ENCODE measurements at places on chromosomes 7 and 10.

- no peak for DNase-seq
These were observed 48.6 kb upstream of the CTBP2 start for GRCh38 chr10:125208854-125209565.

DNA sequence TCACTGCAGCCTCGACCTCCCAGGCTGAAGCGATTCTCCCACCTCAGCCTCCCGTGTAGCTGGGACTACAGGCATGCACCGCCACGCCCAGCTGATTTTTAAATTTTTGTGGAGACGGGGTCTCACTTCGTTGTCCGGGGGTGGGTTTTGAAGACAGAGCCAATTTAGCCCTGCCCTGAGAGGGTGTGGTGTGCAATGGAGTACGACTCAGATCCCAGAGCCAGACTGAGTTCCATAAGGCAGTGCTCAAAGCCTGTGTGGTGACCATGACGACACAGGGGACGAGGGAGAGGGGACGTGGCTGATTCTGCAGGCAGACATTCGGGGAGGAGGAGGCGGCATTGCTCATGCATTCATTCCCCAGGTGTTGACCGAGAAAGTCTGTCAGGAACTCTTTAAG, 72.1 kb downstream of the ZMIZ1 start:
- no peak for DNase-seq

- DNase-seq = peak; percentile 87
These were observed at the start of gene CCDC7 for GRCh38 chr10:32445740-32446535. Gene CCDC7, plus strand, starts transcription at chr10:32446140. Its CDS starts 5,503 bp downstream, at chr10:32451643.

- no peak for DNase-seq
These were observed 19.2 kb downstream of the BTBD16 start for GRCh38 chr10:122290334-122290733.

- DNase-seq = no peak
These were observed 467 bp downstream of the MMRN2 start for GRCh38 chr10:86956848-86957448.

DNA sequence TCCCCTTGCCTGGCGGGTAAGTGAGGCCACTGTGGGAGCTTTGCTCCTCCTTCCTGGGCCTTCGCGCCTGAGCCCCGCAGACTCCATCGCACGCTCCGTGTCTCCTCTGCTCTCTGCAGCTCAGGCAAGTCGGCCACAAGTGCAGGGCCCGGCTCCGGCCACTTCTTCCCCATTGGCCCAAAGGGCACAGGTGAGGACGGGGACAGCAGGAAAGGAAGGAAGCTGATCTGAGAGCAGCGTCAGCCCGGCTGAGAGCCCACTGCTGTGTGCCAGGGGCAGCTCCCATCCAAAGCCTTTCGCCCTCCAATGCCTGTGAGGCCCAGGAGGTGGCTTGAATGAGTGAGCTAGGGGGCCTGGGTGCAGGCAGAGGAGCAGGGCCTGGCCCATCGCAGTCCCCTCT, 33.7 kb upstream of the RHEB start:
- DNase-seq = no peak

GRCh38 chr10:129717816-129718547, 246.1 kb downstream of the EBF3 start:
- DNase-seq = no peak

DNA sequence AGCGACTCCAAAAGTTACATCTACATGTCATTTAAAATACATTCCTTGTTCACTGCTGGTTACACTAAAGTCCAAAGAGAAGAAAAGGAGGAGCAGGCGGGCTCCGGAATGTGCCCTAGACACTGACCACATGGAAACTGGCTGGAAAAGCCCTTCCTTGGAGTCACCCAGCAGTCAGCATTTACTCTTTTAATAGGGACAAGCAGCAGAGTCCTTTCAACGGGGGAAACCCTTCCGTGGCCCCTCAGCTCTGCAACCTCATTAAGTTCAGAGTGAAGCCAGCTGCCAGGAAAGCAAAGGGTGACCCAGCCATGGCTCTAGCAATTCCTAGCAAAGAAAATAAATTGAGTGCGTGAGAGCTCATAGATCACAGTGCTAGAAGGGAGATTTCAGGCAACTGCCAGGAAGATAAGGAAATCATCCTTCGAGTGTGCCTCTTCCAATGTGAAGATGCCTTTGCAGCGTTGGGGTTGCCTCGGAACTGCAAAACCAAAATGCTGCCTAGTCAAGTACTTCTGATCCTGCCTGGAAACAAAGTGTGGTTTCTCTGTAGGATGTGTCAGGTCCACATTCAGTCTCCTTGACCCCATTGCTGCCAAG, 101.6 kb downstream of the SORBS1 start:
- DNase-seq = no peak

GRCh38 chr7:101804088-101804963, 13.1 kb upstream of the CUX1 start:
- no peak for DNase-seq

- DNase-seq = no peak
These were observed 27.0 kb upstream of the ZNF862 start for GRCh38 chr7:149811221-149811620.

- DNase-seq = peak; percentile 61
These were observed 202.2 kb downstream of the AUTS2 start for GRCh38 chr7:69800495-69800894.

- no peak for DNase-seq
These were observed 25.7 kb upstream of the WASL start for GRCh38 chr7:123774496-123774895.

DNA sequence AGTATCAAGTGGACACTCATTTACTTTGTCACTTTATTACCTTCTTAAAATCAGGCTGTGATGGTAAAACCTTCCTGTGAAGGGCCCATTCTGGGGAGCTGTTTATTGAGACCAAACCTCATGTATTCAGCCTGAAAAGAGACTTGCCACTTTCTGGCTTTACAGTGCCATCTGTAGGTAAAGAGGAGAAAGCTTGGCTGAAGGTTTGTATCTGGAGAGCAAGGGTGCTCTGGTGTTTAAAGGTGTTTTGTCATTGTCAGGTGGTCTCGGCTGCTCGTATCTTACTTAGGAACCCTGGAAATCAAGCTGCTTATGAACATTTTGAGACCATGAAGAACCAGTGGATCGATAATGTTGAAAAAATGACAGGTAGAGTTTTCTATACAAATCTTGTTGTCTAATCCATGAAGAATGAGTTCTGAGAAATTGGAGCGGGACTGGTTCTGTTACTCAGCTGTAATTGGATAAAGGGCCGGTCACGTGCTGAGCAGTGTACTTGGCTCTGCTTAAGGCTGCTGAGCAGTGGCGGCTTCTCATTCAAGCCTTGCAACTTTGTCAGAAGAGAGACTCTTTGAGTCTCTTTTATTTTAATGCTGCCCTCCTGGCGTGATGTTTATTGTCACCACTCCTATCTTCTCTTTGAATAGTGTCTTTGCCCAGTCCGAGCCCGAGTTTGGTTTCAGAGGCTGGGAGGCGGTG, 46.9 kb downstream of the AP3M1 start:
- DNase-seq = peak; percentile 48

DNA sequence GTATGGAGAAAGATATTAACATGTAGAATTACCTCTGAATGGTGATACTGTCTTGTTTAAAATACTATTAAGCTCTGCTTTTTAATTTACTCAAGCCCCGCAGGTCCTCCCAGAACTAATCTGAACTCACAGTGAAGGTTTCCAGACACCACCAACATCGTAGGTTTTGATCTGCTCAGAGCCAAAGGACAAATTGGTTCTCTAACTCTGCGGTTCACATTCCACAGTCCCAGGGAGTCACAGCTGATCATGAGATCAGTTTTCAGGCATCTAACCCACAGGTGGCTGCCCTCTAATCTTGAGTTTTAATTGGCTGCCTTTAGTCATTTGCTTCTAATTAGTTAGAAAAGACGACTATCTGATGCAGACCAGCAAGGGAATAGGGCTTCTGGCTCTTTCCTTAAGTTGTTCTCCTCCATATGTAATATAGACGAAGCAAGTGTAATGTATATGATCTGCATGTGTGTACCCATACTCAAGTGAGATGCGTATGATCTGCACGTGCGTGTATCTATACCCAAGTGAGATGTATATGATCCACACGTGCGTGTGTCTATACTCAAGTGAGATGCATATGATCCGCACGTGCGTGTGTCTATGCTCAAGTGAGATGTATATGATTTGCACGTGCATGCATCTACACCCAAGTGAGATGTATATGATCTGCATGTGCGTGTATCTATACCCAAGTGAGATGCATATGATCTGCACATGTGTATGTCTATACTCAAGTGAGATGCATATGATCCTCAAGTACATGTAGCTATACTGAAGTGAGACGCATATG, 331.5 kb upstream of the NPVF start:
- no peak for DNase-seq

DNA sequence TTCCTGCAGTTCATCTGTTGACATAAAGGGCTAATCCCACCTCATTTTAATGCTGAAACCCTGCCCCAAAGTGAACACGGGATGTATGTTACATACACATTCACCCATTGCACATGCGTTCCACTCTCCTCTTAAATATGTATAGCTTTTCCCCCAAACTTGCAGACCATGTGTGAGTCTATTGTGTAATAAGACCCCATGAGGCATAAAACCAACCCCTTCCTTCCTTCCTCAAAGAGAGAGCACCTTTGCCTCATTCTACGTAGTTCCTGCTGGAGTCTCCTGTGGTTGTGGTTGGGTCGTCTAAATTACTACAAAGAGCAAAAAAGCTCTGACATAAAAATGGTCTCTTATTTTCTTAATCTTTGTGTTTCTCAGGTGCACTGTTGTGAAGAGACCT, 345.7 kb upstream of the KLF6 start:
- no peak for DNase-seq

GRCh38 chr7:25664593-25664992, 436.3 kb upstream of the NPVF start:
- DNase-seq = no peak

- DNase-seq = peak; percentile 40
These were observed 136.8 kb upstream of the PDE1C start for GRCh38 chr7:32206987-32207386.

DNA sequence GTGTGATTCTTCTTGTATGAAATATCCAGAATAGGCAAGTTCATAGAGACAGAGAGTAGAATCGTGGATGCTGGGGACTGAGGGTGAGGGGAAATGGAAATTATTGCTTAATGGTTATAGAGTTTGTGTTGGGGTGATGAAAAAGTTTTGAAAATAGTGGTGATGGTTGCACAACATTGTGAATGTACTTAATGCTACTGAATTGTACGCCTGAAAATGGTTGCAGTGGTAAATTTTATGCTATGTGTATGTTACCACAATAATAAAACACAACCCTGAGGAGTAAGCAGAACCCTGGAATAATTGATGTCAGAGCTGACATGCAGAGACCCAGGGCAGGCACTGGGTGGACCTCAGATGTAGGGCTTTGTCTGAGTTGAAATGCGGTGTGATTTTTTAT, 57.6 kb downstream of the TACR2 start:
- no peak for DNase-seq

- no peak for DNase-seq
These were observed 9.6 kb upstream of the CYREN start for GRCh38 chr7:135180122-135180521.

DNA sequence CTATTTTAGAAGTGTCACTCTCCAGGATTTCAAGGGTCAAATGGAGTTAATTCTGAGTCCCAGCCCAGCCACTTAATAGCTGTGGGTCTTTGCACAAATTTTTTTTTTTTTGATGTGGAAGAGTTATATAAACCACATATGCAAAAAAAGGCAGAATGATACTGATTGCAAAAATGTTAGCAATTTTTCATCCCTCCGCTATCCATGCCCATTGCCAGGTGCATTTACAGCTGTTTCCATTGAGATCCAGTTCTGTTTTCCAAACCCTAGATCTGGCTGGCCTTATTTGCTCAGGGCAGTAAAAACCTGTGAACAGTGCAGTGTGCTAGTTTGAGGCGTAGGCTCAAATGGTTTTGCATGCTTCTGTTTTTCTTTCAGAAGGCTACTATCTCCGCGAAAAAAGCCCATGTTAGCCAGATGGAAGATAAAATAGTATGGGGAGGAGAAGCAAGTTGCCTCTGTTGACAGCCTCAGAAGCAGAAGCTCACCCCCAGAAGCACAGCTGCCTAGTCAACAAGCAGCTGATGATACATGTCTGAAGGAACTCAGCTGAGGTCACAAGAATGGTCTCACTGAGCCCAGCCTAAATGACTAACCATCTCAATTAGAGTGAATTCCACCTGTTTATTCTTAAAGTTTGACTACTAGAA, 997 bp upstream of the ZNF138 start:
- no peak for DNase-seq

GRCh38 chr7:41147606-41148485, 555.0 kb downstream of the INHBA start:
- no peak for DNase-seq

DNA sequence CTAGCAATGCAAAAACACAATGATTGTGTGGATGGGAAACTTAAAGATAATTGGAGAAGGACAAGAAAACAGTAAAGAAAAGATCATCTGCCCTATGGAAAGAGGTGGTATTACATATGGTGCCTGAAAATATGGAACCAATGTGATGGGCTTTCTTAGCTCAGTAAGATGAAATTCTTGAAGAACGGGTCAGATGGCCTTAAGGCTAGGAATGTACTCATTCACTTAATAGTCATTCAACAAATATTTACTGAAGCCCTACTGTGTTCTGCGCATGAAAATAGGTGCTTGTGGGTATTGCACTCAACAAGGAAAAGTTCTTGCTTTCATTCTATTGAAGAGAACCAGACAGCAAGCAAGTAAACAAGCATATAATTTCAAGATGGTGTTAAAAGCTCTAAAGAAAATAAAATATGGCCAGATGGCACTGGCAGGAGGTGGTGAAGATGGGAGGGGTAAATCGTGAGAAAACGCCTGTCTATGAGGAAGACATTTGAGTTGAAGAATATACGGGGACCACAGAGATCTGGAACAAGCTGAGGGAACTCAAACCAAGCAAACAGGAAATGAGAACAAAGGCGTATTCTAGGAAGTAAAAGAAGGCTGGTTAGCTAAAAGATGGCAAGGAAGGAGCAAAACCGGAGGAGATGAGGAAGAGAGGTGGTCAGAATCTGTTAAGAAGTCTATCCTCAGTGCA, 179.7 kb downstream of the ANK3 start:
- no peak for DNase-seq

GRCh38 chr7:41048771-41049170, 654.1 kb downstream of the INHBA start:
- no peak for DNase-seq

DNA sequence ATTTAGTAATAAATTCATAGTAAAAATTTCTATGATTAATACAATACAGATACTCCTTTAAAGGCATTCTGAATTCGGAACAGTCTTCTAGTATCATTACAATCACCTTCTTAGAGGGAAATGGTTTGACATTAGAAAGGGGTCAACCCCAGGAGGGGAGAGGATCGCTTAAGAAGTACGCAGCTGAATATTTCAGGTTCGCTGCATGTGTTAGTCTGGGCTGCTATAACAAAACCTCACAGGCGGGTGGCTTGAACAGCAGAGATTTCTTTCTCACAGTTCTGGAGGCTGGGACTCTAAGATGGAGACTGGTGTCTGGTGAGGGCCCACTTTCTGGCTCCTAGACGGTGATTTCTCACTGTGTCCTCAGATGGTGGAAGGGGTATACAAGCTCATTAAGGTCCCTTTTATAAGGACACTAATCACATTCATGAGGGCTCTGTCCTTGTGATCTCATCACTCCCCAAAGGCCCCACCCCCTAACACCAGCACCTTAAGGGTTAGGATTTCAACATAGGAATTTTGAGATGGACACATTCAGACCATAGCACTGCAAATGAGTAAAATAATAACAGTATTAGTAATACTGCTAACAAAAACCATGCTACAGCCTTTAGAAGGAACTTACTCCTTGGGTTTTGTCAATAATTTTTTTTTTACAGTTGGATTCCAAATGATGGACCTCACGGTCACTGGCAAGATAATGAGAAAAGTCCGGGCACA, 34.0 kb downstream of the GNA12 start:
- DNase-seq = no peak

- DNase-seq = no peak
These were observed 15.1 kb downstream of the UPF2 start for GRCh38 chr10:12027539-12027938.

- DNase-seq = no peak
These were observed 31.5 kb downstream of the C7orf25 start for GRCh38 chr7:42880392-42880791.

Data from A549 (cell line).